Right kidney (tissue), 9 donors: ENCODE measurements at places on chromosomes 3 and 15.

- no peak for DNase-seq
Measured at GRCh38 chr3:123629747-123630047, 44.8 kb upstream of the HACD2 start.

DNA sequence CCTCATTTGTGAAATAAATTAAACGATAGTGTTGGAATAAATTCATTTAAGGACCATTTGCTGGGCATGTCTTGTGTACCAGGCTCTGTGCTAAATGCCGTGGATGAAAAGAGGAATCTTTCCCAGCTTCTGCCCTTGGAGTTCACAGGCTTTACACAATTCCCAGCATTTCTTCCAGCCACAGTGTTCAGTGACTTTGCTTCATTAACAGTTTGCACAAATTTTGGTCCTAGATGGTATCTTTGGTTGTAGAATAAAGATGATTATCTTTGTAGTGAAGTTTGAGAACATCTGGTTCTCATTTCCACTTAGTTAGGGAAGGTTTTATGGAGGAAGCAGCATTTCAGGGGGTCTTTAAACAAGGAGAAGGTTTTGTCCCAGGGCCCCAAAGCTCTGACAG is 100.1 kb downstream of the LRTM1 start:
- no peak for DNase-seq

- DNase-seq, result no peak
Measured at GRCh38 chr3:133620066-133620784, 41.5 kb downstream of the TOPBP1 start.

GRCh38 chr3:165162883-165163282 is 33.3 kb downstream of the SLITRK3 start:
- DNase-seq, result no peak

GRCh38 chr3:137471130-137471529 is 293.0 kb upstream of the SOX14 start:
- DNase-seq, result no peak

DNA sequence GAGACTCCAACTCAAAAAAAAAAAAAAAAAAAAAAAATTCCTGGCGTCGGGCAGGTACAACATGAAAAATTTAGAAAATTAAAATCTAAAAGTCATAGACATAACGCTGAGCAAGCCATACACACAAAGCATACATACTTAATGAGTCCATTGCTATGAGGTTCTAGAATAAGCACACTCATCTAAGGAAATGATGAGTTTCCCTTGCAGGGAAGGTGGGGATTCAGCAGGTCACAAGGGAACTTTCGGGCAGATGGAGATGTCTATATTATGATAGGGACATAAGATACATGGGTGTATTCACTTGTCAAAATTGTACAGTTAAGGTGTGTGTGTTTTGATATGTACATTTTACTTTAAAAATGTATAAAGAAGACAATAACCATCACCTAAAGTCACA is 120.2 kb upstream of the LIPC start:
- DNase-seq, result no peak

DNA sequence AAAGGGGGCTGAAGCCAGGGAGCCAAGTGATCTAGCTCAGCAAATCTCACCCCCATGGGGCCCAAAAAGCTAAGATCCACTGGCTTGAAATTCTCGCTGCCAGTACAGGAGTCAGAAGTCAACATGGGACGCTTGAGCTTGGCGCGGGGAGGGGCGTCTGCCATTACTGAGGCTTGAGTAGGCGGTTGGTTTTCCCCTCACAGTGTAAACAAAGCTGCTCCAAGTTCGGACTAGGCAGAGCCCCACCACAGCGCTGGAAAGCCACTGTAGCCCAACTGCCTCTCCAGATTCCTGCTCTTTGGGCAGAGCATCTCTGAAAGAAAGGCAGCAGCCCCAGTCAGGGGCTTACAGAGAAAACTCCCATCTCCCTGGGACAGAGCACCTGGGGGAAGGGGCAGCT is 8.1 kb upstream of the SLC25A36 start:
- no peak for DNase-seq

GRCh38 chr3:39903253-39903652 is 93.8 kb downstream of the MYRIP start:
- DNase-seq, result no peak

GRCh38 chr3:8741581-8742261 is 8.1 kb downstream of the CAV3 start:
- peak; percentile 57 for DNase-seq

GRCh38 chr15:87672309-87673288 is 583.9 kb downstream of the NTRK3 start:
- peak; percentile 18 for DNase-seq

GRCh38 chr15:62897634-62898033 is 144.9 kb upstream of the TPM1 start:
- DNase-seq, result no peak

GRCh38 chr3:28252001-28252431 is 10.6 kb downstream of the CMC1 start:
- DNase-seq, result no peak

GRCh38 chr3:124639406-124640237 is 90.6 kb upstream of the UMPS start:
- no peak for DNase-seq

DNA sequence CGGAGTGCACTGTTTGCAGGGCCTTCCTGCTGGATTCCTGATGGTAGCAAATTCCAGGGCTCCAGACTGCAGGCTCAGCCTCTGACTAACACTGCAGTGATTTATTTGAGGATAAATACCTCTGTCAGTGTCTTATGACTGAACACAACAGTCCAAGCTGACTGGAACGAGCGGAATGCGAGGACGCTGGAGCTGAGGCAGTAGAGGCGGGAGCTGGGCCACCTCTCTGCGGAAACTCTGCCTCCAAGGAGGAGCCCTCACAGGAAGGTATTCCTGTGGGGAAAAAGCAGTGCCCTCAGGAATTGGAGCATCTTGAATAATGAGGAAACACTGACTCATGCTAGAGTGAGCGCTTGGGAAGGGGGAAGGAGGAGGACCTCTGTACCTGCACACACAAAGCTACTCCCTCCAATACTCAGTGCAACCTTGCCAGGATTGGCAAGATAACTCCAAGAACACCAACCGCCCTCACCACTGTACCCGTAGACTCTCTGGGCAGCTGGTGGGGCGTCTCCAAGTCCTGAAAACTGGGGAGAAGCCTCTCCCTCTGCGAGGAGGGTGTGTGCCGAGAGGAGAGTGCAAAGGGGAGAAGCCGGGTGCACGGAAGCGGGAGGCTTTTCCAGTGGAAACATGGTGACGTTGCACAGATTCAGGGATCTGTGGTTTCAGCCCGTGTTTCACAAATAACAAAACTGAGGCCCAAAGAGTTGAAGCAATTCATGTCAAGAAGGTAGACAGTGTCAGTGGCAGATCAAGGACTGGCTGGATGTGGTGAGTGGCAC is 43.0 kb downstream of the VGLL4 start:
- DNase-seq, result peak; percentile 52

- DNase-seq, result no peak
Measured at GRCh38 chr3:179072100-179072438, 460 bp upstream of the ZMAT3 start.

- DNase-seq, result no peak
Measured at GRCh38 chr3:133868186-133868585, 27.5 kb downstream of the RAB6B start.

DNA sequence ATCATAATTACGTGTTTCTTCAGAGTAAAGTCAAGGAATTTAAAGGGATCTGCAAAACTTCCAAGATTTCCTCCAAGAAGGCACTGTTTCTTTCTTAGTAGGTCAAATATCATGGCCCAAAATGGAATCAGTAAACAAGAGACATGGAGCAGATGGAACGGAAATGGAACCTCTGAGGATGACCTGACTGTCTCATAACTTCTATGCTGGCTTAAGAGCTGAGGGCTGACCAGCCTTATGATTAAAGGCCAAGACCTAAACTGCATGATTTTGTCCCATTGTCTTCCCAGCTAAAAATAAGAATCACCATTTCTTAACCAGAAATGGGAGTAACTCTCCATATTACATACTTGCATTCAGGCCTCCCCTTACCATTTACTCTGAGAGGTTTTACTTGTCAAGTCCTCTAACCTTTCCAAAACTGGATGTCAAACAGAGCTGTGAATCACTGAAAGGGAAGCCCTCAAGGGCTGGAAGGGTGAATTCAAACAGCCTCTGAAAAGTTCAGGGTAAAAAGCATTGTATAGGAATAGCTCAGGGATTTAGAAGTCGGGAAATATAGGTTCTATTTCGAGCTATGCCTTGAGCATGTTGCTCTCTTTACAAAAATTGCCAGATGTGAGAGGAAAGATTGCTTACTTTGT is 103.7 kb downstream of the MEIS2 start:
- no peak for DNase-seq

GRCh38 chr3:146561879-146562278 is 17.5 kb upstream of the PLSCR1 start:
- DNase-seq, result no peak

- no peak for DNase-seq
Measured at GRCh38 chr3:48680811-48681540, 4.7 kb downstream of the NCKIPSD start.

DNA sequence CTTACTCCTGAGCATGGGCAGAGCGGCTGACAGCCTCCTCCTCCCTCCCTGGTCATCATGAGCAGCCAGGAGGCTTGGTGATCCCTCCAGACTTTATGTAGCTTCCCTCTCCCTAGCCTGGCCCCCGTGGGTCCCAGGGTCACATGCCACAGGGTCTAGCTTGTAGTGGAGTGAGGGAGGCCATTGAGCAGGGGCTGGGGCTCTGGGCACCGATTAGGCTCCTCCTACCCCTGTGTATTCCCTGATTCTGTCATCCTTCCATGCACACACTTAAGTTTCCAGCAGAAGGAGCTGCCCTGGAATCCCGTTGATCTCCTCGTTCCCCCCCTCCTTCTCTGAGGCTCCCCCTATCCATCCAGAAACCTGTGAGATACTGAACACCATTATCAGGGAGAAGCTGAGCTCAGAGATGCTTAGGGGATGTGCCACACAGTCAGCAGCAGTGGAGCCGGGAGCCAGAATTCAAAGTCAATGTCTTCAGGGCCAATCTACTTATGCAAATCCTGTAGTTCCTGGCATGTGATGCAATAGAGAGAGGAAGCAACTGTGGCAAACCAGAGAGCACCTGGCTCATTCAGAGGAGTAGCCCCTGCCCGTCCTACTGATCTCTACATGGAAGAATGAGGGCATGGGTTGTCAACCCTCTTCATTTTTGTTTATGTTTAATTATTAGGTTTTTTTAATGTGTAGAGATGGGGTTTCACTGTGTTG is 17.2 kb downstream of the CCDC33 start:
- DNase-seq, result no peak

DNA sequence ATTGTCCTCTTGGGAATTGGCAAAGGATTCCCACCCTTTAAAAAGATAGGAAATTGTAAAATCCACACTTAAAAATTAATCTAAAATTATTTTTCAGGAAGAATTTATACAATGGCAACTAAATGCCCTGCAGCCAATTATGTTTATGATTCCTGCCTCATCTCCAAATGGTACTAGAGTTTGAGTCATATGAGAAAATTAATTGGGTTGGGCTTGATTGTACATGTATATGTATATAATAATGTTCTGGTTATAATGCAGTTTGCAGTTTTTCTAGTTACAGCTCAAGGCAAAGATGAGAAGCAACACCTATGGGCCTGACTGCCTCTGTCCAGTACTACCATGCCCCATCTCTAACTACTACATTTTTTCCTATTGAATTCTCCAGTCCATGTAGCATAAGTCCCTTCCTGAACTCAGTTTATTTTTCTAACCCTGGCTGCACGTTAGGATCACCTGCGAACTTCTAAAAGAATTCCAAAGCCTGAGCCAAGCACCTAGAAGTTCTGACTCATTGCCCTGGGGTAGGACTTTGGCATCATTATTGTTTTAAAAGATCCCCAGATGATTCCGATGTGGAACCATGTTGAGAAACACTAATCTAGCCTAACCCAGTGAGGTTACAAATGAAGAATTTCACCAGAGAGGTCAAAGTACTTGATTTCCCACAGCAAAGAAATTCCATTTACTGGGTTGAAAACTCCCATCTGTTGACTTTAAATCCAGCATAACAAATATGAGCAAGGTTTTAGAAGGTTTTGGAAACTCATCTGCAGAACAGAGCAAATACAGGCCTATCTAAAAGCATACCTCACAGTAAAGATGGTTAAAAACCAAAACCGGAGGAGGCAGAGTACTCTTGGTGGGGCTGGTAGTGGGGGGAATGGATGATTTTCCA is 19.4 kb downstream of the TGFBR2 start:
- no peak for DNase-seq

- no peak for DNase-seq
Measured at GRCh38 chr3:72750405-72750965, 97.8 kb downstream of the SHQ1 start.

GRCh38 chr3:119834754-119835370 is 53.0 kb downstream of the NR1I2 start:
- no peak for DNase-seq

- DNase-seq, result no peak
Measured at GRCh38 chr3:178676942-178677790, 140.9 kb downstream of the KCNMB2 start.

DNA sequence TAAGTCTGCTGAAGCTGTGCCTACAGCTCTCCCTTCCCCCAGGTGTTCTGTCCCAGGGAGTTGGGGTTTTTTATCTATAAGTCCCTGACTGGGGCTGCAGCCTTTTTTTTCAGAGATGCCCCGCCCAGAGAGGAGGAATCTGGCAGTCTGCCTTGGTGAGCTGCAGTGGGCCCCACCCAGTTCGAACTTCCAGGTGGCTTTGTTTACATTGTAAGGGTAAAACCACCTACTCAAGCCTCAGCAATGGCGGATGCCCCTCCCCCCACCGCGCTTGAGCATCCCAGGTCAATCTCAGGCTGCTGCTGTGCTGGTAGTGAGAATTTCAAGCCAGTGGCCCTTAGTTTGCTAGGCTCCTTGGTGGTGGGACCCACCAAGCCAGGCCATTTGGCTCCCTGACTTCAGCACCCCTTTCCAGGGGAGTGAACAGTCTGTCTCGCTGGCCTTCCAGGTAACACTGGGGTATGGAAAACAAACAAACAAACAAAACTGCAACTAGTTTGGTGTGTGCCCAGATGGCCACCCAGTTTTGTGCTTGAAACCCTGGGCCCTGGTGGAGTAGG is 189.4 kb downstream of the MFSD1 start:
- DNase-seq, result no peak

- DNase-seq, result no peak
Measured at GRCh38 chr3:72756900-72757299, 91.3 kb downstream of the SHQ1 start.

- no peak for DNase-seq
Measured at GRCh38 chr3:97705764-97706163, 58.8 kb upstream of the ARL6 start.

DNA sequence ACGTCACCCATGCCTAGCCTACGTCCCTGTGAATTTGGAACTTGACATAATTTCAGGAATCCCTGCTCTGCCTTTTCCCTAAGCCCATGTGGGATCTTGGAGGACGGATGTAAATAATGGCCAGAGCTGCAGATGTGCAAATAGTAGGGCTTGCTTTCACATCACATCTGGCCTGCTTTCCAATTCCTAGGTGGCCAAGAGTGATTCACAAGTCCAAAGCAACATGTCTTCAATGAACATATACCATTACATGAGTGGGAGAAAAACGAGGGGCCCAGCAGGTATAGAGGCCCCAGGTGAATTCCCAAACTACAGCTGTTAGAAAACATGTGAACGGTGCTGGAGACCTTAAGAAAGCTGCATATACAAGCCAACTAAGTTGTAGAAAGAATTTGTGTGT is 214.6 kb downstream of the MAGI1 start:
- no peak for DNase-seq
